Fibroblast of the conjunctiva (primary cell): ENCODE measurements at places on chromosomes 13 and 19.

GRCh38 chr13:46348961-46349360, 38.1 kb downstream of the RUBCNL start:
- no peak for DNase-seq

GRCh38 chr19:48714759-48715675, 4.5 kb downstream of the MAMSTR start:
- no peak for DNase-seq

DNA sequence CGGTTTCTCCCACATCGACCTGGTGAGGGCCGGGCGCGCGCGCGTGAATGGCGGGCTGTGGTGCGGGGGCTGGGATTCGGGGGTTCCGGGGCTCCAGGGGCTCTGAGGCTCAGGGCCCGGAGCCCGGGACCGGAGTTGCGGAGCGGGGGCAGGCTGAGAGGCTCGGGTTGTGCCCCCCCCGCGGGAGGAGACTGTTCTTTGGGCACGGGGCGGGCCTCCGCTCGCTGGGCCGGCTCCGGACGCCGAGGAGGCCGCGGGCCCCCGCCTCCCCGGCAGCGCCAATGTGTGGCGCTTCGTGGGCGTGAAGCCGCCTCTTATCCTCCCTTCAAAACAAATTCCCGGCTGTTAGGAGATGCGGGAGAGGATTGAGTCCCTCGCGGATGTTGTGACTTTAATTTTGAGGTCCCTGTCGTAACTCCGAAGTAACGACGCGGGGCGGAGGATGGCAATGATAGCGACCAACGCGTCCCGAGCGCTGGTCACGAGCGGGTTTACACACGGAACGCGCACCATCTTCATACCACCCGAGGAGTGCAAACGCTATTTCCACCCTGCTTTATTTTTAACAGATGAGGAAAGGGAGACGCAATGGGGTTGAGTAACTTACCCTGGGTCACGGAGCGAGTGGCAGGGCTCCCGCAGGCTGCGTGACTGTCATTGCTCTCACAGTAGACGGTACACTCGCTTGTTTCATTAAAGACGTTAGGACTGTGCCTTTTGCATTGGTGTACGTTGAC, 536 bp downstream of the UBA2 start:
- no peak for DNase-seq

GRCh38 chr13:31374682-31375081, 174.9 kb downstream of the B3GLCT start:
- DNase-seq, result no peak

GRCh38 chr19:6287269-6287885, 7.6 kb upstream of the MLLT1 start:
- DNase-seq, result no peak
